Right ventricle myocardium inferior (tissue), 1 donor: ENCODE measurements at places on chromosomes 5 and 9.

DNA sequence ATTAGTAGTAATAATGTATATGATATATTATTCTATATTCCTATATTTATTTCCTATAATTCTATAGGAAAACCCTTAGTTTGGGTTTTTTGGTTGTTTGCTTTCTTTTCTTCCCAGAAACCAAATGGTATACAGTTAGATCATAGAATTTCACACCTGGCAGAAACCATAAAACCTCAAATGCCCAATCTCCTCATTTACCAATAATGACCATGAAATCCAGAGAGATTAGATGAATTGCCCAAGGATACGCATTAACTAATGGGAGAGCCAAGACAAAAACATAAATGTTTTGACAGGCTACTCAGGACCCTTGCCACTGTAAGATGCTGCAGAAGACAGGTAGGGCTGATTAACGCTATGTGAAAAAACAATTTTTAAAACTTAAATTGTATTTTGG, 158.7 kb upstream of the FST start:
- DNase-seq, result no peak

DNA sequence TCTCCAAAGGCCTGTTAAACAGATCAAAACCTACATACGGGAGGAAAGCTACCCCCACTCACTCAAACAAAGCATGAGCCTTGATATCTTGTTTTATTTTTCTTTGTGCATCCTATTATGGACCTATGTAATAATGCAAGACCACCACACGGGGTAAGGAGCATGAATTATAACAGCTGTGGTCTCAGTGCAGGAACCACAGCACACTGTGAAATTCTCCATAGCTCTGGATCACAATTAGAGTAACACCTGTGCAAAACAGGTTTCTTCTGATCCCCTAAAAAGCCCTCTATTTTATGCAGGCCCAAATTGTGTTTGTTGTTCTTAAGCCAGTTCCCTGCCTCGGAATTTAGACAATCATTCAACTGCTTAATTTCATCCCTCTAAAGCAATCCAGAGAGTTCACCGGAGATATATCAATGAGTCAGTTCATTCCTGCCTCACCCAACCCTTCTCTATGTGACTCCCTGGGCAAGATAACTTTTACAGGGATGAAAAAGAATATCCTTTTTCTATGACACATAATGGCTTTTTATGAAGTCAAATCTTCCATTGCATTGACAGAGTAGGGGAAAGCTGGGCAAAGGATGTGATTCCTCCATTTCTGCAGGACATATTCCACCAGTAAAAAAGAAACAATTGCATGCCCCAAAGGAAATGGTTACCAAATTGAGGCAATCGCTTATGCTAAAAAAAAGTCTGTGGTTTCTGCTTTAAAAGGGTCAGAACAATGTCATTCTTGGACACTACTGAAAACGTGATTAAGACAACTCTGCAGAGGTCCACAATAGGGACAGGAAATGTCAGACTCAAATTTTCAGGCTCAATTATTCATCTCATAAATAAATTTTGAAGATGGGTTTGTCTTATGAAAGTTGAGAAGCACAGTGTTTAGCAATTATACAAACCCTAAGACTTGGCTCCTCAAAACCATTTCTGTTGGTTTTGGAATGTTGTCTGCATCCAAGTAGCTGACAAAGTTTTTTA, 41.6 kb upstream of the FST start:
- DNase-seq, result no peak

DNA sequence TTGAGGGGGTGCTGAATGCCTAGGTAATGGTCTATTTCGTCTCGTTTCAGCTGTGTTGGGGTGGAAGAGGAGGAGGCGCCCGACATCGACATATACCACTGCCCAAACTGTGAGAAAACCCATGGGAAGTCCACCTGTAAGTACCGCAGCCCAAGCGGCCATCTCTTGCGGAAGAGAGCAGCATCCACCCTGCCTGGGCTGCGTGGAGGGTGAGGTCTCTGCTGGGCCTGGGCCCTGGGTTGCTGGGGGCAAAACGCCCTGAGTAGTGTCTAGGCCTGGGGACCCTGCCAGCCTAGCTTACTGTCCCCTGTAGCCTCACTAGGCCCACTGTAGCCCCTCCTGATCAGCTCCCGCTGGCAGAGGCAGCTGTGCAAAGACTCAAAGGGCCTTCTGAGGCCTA, 53.5 kb downstream of the PHF2 start:
- DNase-seq, result no peak

GRCh38 chr9:75185585-75186170, 97.4 kb downstream of the OSTF1 start:
- DNase-seq, result no peak

DNA sequence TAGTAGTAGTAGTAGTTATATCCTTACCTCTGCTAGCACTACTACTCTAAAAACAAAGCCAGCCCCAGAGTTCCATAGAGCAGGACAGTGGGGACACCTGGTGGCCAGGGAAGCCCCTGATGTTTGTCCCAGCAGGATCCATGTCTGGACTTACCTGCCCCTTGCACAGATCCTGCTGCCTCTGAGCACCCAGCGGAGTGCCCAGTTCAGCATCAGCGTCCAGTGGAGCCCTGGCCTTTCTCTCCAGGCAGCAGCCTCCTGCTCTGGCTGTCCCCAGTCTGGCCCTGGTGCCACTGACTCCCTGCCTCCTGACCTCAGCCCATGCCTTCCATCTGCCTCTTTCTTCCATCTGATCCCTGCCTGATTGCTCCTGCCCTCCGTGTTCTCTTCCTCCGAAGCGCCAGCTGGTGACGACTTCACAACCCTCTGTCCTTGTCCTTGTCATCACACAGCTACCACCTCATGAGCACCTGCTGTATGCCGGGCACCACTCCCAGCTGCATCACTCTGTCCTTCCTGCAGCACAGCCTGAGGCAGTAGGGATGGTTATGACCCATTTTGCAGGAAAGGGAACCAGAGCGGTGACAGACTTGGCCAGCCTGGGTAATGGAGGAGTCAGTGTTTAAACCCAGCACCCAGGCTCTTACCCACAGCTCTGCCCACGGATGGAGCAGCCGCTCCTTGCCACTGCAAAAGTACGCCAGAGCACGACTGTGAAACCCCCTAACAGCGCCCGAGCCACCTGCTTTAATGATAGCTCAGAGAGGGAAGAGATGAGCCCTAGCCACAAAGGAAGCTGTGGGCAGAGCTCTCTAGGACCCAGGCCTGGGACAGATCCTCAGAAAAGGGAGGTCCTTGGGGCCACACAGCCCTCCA, 11.5 kb downstream of the SARDH start:
- DNase-seq, result no peak

GRCh38 chr9:113454914-113455761, 8.4 kb upstream of the RGS3 start:
- no peak for DNase-seq

DNA sequence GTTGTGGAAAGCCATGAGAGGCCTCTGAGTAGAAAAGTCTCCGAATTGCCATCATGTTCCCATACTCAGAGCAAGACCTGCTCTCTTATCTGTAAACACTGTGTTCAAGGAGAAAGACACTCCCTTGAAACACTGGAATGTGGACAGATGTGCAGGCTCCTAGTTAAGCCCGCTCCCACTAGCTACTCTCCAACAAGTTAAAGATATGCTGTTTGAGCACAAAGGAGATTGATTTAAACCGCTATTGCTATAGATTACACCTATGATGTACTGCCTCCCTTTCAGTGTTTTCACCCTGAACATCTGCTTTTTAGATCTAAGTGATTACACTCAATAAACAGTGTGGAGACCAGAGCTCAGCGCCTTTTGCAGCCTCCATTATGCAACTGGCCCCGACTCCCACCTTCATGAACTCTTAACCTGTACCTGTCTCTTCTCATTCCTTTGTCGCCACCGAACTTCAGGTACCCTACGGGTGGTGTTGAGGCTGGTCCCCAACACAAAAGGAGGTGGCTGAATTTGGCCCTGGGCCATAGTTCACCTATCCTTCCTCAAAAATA, 47.5 kb downstream of the TMEM245 start:
- DNase-seq, result no peak

DNA sequence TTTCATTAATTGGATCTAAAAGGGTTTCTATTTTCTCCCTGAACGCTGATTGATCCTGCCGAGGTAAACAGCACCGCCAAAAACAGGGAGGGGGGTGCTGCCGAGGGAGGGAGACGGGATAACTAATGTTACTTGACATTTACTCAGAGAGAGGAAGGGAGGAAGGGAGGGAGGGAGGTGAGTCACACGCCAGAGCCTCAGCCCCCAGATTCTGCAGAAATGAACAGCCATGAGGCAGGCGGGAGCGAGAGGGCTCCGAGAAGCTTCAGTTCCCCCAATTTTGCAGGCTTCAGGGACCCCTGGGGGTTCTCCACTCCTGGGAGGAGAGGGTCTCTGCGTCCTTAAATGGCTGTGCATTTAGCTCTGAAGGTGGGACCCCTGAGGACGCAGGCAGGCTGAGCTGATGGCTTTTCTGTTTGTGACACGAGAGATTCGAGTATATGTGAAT, 59.1 kb upstream of the IER5L start:
- peak; percentile 13 for DNase-seq

GRCh38 chr9:31302620-31303418, 1081.6 kb upstream of the ACO1 start:
- DNase-seq, result no peak

DNA sequence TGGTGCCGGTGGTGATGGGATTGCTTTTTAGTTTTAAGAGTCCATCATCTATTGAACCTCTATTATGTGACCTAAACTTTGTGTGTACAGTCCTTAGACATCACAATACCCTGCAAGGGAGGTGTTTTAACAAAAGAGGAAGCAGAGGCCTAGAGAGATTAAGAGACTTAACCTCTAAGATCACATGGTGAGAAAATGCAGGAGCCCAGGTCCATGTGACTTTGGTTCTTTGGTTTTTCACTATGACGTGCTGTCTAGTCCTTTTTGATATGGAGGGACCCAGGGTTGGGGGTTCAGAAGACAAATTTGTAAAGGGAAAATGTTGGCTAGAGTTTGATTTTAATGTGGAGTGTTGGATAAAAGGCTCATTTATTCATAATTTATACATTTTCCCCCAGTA, 34.1 kb upstream of the TRMT10B start:
- DNase-seq, result no peak

- DNase-seq, result no peak
Observed at GRCh38 chr5:149317281-149318048, 27.8 kb upstream of the GRPEL2 start.

- DNase-seq, result no peak
Observed at GRCh38 chr9:136673088-136673974, 10.6 kb downstream of the EGFL7 start.

- DNase-seq, result no peak
Observed at GRCh38 chr9:136857581-136858412, 5.7 kb downstream of the MAMDC4 start.

- DNase-seq, result peak; percentile 59
Observed at GRCh38 chr5:39080597-39081204, 6.5 kb upstream of the RICTOR start.

GRCh38 chr5:58066076-58066475, 393.8 kb downstream of the PLK2 start:
- DNase-seq, result no peak

- no peak for DNase-seq
Observed at GRCh38 chr5:171474230-171474813, 54.9 kb downstream of the FGF18 start.

GRCh38 chr5:95281226-95281625, 3.7 kb downstream of the MCTP1 start:
- DNase-seq, result no peak

DNA sequence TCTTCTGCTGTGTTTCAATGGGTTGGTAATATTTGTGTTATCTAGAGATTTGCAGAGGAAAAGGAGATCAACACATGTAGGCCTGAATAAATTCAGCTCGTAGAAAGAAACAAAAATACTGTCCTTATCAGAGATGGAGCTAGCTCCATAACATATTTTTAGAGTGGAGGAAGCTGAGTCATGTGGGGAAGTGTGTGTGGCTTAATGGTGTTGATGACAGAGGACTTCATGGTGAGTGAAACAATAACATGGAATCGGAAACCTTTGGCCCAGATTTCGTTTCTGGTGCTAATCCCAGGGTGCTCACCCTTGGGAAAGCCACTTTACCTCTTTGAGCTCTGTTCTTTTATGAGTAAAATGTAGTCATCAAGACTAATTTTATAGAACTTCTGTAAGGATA, 825.0 kb downstream of the TLR4 start:
- DNase-seq, result no peak

GRCh38 chr5:150560401-150561191, 52.7 kb downstream of the NDST1 start:
- DNase-seq, result peak; percentile 78

GRCh38 chr9:89534515-89535287, 36.8 kb upstream of the SEMA4D start:
- no peak for DNase-seq

DNA sequence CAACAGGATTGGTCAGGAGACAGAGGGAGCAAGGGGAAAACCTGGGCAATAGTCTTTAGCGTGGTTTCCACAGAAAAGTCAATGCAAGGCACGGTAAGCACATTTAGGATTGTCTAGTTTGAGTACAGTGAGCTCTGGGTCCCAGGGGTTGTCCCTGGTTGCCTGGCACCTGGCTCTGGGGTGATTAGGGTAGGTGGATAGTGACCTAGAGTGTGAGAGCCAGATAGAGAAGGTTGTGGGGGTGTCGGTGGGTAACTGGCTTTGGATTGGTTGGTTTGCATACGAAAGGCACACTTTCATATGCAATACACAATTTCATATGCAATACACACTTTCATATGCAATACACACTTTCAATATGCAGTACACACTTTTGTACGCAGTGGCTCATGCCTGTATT, 20.1 kb upstream of the GOLM1 start:
- no peak for DNase-seq

GRCh38 chr9:110183208-110184145, 24.5 kb downstream of the C9orf152 start:
- DNase-seq, result no peak

GRCh38 chr9:89522261-89522958, 24.5 kb upstream of the SEMA4D start:
- no peak for DNase-seq

DNA sequence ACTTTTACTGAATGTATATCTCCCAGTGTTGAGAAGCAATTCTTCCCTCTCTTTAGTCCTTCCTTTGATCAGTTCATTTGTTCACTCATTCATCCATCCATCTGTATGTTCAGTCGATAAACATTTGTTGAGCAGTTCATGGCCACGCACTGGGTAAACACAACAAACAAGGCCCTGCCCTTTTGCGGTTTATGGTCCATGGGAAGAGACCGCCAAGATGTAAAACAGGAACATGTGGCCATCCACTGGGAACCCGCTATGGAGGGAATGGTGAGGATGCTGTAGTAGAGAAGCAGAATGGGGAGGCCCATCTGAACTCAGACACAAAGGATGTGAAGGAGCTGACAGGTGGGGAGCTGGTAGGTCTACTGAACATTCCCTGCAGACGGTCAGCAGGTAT, 102.7 kb upstream of the SPRY4 start:
- no peak for DNase-seq

DNA sequence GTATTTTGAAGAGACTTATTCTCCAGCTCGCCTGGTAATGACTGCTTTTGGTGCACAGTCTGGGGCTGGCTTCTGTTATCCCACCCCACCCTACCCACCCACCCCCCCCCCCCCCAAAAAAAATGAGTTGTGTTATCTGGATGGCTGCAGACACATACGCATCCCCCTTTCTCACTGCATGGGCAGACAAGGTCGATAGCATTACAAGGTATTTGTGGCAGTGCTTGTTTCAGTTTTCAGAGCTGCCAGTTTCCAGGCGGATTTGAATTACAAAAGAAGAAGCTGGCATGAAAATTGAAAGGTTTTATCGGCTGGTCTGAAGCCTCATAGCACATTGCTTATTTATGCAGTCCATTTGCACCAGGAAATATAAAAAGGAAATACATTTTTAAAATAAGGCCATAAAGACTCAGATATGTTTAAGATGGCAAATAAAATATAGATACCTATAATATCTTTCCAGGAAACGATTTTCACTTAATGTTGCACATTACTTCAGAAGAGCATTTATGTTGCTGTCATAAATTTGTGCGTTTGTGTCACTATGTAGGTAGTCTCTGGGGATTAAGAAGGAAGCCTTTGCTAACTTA, 85.1 kb upstream of the GRHPR start:
- no peak for DNase-seq
